ENCODE measurements at places on chromosomes 16 and 17.
A peak's percentile ranks its signal among the peaks of the same experiment; 100 is the strongest.

GRCh38 chr17:2057760-2058585, 3.1 kb downstream of the HIC1 start:
- DNase-seq, result no peak

- no peak for DNase-seq
These were observed 367.5 kb downstream of the CPPED1 start for GRCh38 chr16:12436201-12436657.

- no peak for DNase-seq
These were observed 16.8 kb upstream of the ETV4 start for GRCh38 chr17:43562679-43563599.

GRCh38 chr16:22272870-22273650, 24.1 kb upstream of the POLR3E start:
- no peak for DNase-seq

DNA sequence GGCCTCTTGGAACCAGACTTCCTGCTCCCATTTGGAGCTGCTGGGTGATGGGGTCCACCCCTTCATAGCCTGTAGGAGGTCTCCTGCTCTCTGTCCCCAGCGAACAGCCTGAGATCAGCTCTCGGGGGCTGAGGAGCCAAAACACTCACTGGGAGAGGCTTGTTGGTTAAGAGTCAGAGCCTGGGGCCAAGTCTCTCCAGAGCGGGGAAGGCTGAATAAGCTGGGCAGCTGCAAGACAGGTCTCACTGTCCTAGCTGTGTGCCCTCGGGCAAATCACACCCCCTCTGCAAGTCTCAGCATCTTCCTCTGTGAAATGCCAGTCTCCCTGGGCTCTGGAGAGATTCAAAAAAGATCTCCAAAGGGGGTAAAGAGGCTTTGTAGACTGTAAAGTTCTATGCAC, 174.6 kb downstream of the WSCD1 start:
- no peak for DNase-seq

DNA sequence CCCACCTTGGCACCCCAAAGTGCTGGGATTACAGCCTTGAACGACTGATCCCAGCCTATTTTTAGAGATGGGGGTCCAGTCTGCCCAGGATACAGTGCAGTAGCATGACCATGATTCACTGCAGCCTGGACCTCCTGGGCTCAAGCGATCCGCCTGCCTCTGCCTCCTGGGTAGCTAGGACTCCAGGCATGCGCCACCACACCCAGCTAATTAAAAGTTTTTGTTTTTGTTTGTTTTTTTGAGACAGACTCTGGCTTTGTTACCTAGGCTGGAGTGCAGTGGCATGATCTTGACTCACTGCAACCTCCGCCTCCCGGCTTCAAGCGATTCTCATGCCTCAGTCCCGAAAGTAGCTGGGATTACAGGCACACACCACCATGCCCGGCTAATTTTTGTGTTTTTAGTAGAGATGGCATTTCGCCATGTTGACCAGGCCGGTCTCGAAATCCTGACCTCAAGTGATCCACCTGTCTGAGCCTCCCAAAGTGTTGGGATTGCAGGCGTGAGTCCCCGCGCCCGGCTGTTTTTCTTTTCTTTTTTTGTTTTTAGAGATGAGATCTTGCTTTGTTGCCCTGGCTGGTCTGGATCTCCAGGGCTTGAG, 2.3 kb upstream of the PAFAH1B1 start:
- no peak for DNase-seq

GRCh38 chr17:80445007-80445725, 30.2 kb downstream of the ENDOV start:
- DNase-seq, result no peak

- DNase-seq, result peak; percentile 52
These were observed 20.1 kb downstream of the EPOP start for GRCh38 chr17:38654411-38655398.

DNA sequence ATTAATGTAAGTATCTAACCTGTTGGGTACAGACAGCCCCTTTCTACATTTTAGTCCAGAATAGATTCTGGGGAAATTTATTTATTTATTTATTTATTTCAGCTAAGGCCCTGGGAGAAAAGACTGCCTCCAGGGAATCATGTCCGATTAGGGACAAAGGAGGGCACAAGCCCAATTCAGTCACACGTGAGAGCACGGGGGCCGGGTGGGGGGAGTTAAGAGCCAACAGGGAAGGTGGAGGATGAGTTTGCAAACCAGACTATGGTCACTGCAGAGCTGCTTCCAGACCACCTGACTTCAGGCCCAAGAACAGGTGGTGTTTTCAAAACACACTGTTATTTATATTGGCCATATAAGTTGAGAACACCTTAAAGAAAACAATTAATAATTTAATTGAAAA, 1.6 kb upstream of the ZFHX3 start:
- no peak for DNase-seq

- DNase-seq, result peak; percentile 88
These were observed at the start of the genes CHTF8 and UTP4 for GRCh38 chr16:69132424-69133252. Gene CHTF8 (minus strand): TSS chr16:69132588. CDS start chr16:69121458, 11,130 bp downstream. Gene UTP4 (plus strand): TSS chr16:69132649. CDS start chr16:69133460, 811 bp downstream.

Data from OCI-M1 (cell line).